KG1 (cell line): ENCODE measurements at places on chromosomes 1 and 21.

- no peak for DNase-seq
These were observed 9.3 kb upstream of the LORICRIN start for GRCh38 chr1:153250166-153250565.

- DNase-seq: no peak
These were observed 28.7 kb downstream of the MRPL37 start for GRCh38 chr1:54228638-54229079.

DNA sequence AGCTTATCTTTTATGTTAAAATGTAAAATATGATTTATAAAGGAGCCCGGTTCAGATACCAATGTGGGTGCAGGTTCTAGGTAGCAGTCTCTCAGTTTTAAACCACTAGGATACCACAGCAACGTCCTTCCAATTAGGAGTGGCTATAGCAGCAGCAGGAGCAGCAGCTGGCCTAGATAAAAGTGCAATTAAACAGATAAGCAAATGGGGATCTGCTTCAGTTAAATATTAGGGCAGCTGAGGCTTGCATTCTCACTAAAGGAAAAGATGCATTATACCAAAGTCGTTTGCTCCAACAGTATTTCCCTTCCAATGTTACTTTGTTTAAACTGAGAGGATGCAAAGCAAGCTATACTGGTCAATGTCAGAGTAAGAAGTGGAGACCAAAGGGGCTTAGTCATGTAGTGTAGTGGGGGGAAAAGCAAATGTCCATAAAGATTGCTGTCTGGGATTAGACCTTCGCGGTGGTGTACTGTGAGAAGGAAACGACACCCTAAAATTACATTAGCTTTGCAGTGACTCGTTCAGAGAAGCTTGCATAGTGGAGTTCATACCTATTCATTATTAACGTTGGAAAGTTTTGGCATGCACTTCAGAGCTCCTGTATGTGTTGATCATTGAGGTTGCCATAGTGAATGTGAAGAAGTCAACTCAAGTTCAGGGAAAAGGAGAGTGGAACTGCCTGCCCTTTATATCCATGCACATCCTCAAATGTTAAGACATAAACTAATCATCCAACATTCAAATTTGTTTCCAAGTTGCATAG is 272.2 kb downstream of the VAV3 start:
- DNase-seq: no peak

DNA sequence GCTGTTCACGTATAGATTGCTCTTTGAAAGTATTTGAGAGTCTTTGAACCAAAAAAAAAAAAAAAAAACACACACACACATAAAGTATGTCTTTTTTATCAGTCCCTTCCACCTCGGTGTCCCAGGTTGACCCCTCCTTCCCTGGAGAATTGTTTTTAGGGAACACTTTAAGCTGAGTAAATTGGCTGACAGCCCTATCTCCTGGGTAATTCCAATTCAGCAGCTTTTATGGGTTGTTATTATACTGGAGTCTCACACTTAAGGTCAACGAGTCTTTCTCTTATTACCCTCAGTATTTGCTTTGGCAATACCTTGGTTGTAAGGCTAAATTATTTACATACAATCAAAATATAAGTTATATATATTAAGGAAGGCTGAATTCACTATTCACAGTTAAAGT is 69.4 kb downstream of the SLC30A10 start:
- DNase-seq: no peak

- DNase-seq: no peak
These were observed 208.8 kb downstream of the FOXD2 start for GRCh38 chr1:47646676-47647075.

GRCh38 chr1:41983451-41983850 is 64.7 kb upstream of the HIVEP3 start:
- DNase-seq: no peak

- no peak for DNase-seq
These were observed 113.1 kb upstream of the GUCA2B start for GRCh38 chr1:42040159-42040558.

DNA sequence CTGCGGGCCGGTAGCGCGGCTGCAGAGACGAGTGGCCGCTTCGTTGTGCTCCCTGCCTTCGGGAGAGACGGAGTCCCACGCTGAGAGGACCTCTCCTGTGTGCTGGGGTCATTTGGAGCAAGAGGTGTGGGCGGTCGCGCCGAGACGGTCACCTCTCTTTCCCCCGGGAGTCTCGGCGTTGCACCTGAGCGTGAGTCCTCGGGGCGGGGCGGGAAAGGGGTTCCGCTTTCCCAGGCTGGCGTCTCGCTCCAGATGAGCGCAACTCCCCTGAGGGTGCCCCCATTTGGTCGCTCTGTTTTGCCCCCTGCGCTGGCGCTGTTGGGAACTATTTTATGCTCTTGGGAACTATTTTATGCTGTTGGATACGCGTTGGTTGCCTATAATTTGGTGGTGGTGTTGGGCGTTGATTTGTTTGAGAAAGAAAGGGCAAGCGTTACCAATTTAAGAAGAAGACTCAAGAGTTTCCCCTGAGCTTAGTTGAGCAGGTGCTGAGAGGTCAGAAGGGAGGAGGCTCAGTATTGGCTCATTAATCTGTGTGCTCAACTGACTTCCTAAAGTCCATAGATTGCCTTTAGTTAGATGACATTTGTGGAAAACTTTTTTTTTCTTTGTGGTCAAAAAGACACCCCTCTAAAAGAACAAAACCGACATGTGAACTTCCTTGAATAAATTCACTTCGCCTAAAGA is 683 bp downstream of the LRRC8B start:
- peak; percentile 29 for DNase-seq

- no peak for DNase-seq
These were observed 18.6 kb downstream of the LURAP1 start for GRCh38 chr1:46221749-46222148.

GRCh38 chr1:95095833-95096217 is 21.3 kb upstream of the TLCD4 start:
- no peak for DNase-seq

DNA sequence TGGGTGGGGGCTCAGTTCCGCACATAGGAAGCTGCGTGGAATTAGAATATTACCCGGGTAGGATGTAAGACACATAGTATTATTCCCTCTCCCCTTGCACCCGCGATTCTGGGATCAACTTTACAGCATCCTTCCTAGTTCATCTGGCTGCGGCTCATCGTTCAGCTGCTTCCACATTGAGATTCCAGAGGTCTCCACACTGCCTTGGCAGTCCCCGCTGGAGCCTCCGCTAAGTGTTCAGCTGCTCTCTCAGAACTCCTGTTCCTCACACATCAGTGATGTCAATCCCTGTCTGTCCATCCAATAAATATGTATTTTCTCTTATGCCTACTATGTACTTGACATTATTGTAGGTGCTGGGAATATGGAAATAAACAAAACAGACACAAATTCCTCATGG is 135.6 kb upstream of the SYT6 start:
- no peak for DNase-seq

GRCh38 chr21:46625759-46626158 is 9.7 kb upstream of the PRMT2 start:
- no peak for DNase-seq

DNA sequence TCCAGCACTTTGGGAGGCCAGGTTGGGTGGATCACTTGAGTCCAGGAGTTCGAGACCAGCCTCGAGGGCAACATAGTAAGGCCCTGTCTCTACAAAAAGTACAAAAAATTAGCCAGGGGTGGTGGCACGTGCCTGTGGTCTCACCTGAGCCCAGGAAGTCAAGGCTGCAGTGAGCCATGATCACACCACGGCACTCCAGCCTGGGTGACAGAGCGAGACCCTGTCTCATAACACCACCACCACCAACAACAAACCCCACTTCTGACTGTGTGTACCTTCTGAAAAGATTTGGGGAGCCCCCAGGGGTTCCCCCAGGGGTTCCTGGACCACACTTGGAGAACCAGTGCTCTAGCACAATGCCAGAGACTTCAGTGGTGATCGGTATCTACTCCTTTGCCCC is 29.9 kb downstream of the NUAK2 start:
- DNase-seq: no peak

GRCh38 chr1:18132711-18133541 is 25.3 kb downstream of the IGSF21 start:
- no peak for DNase-seq

GRCh38 chr1:119093721-119094120 is 46.7 kb downstream of the WARS2 start:
- DNase-seq: no peak

DNA sequence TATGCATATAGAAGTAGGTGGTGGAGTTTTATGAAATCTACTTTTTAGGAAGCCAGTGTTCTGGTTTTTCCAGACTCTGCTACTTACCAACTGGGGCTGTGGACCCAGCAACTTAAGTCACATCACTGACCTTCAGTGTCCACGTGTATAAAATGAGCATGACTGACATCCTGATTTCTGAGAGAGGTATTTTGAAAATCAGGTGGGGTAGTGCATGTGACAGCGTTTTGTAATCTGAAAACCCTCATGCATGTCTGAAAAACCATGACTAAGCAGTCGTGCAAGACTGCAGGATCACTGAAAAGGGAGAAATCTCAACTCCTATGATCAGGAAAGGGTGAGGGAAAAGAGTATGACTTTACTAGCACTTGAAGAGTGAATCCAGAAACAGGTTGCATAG is 26.1 kb downstream of the CR1L start:
- no peak for DNase-seq

- DNase-seq: no peak
These were observed 61.7 kb downstream of the ERICH3 start for GRCh38 chr1:74611887-74612286.

DNA sequence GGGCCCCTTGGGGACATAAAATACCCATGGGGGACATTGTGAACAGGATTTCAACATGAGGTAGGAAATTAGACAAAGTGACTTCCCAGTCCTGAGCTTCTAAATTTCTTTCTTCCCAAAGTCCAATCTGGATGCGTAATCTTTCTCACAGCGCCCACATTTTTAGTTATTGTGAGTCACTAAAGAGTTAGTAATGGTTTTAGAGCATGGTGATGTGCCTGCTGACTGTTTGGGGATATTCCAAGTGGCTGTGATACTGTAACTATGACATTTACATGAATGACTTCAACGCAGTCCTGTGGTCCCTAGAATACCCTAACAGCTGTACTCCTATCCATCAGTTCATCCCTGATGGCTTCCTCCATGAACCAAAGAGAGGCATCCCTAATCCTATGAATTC is 224.0 kb upstream of the COA6 start:
- no peak for DNase-seq

DNA sequence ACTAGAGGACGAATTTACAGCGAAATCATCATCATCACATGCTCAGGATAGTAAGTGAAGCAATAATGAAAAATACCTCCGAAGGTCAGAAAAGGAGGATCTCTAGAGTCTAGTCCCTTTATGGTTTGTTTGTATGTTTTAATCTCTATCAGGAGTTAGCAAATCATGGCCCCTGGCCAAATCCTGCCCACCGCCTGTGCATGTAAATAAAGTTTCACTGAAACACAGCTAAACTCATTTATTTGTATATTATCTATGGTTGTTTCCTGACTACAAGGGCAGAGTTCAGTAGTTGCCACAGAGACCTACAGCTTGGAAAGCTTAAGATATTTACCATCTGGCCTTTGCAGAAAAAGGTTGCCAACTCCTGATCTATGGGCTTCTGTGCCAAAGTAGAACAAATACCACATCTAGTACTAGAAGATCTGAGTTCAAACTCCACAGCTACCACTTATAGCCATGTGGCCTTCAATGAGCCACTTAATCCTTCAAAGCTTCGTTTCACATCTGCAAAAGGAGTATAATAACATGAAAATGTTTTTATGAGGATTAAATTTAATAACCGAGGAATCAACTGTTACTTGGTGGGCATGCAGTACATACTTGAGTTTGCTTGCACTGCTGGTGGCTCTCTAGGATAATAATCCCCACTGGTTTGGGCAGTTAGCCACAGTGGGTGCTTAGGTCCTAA is 94.0 kb upstream of the KIF26B start:
- DNase-seq: no peak

DNA sequence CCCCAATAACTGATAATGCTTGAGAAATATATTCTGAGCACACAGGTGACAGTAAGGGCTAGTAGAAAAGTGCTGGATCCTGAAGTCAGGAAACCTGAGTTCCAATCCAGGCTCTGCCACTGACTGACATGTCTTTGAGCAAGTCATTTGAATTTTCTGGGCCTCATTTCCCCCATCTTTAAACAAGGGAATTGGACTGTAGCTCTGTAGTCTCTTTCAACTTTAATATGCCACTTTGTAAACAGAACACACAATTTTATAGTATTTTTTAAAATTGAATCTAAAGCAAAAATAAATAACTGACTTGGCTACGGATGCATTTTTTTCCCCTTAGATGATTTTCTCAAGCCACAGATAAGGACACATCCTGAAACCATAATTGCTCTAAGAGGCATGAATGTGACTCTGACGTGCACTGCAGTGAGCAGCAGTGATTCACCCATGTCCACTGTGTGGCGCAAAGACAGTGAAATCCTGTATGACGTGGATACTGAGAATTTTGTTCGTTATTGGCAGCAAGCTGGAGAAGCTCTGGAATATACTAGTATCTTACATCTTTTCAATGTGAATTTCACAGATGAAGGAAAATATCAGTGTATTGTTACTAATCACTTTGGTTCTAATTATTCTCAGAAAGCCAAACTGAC is 37.0 kb downstream of the LRIG2 start:
- DNase-seq: no peak

DNA sequence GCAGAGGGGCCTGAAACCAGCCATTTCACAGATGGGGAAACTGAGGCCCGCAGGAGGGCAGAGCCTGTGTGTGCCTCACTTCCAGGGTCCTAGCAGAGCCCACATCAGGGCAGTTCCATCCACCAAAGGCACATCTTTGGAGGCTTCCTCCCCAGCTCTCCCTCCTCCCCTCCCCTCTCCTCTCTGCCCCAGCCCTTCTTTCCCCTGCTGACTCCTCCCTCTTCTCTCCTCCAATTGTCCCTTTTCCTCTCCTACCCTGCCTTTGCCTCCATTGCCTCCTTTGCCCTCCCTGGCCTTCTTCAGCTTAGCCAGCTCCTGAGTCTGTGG is 56.6 kb downstream of the TMEM53 start:
- DNase-seq: no peak

DNA sequence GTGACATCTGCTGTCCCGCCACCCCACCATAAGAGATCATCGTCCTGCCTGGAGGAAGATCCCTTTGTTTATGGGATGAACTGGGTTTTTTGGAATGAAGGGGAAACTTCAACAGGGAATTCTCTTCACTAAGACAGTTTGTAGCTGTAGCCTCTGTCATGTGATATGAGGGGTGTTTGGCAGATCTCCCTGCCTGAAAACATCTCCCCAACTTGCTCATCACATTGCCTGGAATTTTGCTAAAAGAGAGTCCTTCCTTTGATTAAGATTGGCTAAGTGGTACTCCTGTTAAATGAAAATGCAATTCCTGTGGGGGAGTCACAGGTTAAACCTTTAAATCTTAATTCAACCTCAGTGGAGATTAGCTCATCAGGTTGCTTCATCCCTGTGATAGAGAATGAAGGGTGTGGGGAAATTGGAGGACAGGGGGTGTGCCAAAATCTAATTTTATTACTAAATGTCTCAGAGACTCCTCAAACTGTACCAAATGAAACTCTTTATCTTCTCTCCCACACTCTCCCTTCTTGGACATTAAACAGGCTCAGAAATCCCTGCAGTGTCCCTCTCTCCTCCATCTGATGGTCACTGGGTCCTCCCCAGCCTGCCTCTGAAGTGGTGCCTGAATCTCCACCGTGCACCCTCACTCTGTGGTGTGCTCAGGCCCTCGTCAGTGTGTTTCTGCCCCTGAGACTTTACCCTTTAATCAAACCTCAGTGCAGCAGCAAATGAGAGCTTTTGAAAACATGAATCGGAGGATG is 54.8 kb downstream of the IER5 start:
- no peak for DNase-seq

- no peak for DNase-seq
These were observed 47.8 kb upstream of the ECE1 start for GRCh38 chr1:21337928-21338572.

- no peak for DNase-seq
These were observed 136.9 kb upstream of the NEGR1 start for GRCh38 chr1:72419229-72419628.
